Fibroblast of pulmonary artery (primary cell): ENCODE measurements at places on chromosomes 3 and 15.

DNA sequence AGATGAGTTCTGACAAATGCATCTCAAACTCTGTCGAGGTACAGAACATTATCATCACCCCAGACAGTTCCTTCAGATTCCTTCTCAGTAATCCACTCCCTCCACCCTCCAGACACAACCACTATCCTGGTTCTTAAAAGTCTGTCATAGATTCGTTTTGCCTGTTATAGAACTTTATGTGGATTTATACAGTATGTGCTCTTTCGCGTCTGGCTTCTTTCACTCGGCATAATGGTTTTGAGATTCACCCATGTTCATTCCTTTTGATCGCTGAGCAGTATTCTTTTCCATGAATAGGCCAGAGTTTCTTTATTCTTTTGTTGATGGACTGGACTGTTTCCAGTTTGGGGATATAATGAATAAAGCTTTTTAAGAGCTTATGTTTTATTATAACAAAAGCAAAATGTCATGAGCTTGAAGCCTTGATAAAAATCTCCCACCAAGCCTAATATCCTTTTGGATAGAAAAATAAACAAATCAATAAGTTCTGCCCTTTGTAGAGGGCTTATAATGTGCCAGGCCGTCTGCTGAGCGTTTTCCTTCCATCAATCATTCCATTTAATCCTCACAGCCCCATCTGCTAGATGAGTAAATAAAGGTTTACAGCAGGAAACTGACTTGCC lies 21.3 kb upstream of the RFTN1 start:
- no peak for DNase-seq

DNA sequence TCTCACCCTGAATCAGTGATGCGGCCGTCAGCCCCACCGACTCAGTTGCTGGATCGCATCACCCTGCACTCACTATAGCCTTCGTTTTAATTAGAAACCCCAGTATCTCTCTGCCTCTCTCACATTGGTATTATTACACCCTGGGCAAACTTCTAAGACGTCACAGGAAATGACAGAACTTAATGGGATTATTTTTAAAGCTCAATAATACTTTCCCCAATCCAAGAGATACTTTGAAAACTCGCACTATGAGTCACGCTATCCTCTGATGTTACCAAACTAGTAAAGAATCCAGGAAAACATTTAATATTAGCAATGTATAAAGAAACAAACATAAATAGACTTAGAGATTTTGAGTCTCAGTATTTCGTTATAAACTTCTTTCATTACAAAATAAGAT lies 36.6 kb downstream of the RUBCN start:
- peak; percentile 39 for DNase-seq

- DNase-seq: no peak
Measured at GRCh38 chr3:187325632-187326031, 34.1 kb upstream of the MASP1 start.

GRCh38 chr3:106126846-106127235 lies 258.0 kb upstream of the CBLB start:
- no peak for DNase-seq

DNA sequence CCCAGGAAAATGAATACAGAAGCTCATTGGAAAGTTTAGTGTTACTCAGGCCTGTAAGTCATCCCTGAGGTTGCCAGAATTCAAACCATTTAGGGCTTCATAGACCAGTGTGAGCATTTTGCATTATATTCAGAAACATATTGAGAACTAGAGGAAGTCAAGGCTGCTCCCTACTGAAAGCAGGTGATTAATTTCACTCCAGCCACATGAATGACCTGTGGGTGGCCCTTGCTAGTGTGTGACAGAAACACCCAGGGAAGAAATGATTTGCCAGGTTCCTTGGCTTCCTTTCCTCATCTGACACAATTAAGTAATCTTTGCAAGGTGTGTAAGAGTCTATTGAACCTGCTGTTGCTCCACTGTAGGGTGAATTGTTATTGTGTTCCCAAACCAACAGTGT lies 61.8 kb downstream of the GAP43 start:
- DNase-seq: no peak

GRCh38 chr3:157061265-157061664 lies 98.7 kb downstream of the CCNL1 start:
- no peak for DNase-seq

DNA sequence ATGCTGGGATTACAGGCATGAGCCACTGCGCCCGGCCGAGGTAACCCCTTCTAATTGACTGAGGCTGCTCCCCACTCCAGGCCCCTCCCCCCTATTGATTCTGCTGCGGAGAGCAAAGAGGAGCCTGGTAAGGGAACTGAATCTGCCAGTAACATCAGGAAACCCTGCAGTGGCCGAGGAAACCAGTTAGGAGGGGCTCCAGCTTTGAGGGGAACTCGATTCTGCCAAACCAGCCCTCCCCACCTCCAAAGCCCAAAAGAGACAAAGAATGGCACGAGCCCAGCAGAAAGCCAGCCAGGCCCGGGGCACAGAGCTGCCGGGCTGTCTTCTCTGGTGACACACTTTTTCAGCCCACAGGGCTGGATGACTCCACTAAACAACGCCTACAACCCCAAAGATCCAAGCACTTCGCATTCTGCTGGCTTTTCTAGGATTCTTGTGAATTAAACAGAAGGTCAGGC lies 15.0 kb upstream of the ACAD9 start:
- no peak for DNase-seq

GRCh38 chr3:28050885-28051284 lies 190.5 kb upstream of the CMC1 start:
- peak; percentile 27 for DNase-seq

DNA sequence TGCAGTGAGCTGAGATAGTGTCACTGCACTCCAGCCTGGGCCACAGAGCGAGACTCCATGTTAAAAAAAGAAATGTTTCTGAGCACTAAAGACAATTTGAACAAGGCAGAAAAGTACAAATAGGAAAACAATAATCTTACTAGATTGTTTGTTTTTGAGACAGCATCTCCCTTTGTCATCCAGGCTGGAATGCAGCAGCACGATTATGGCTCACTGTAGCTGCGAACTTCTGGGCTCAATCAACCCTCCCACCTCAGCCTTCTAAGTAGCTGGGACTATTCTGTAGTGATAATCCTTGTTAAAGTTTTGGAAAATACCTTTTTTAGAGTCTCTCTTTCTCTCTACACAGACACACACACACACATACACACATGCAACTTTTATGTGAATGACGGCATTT lies 107.1 kb downstream of the LPP start:
- DNase-seq: no peak

DNA sequence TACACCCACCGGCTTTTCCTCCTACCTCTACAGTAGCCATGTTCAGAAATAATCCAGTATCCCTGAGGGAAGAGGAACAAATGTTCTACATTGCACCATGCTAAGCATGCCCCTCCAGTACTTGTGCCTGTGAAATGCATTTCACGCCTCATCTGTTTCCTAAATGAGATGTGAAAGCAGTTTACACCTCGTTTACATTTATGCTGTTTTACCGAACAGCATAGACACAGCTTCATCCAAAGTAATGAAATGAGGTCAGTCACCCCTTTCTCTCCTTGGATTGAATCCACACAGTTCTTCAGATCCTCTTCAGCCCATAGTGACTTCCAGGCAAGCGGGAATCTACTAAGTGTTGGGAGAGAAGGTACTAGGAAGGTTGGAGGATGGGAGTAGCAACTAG lies 514.3 kb downstream of the PDCD6IP start:
- no peak for DNase-seq

GRCh38 chr15:88658070-88658965 lies 19.5 kb downstream of the ISG20 start:
- DNase-seq: no peak

GRCh38 chr3:53812434-53812833 lies 33.8 kb downstream of the CHDH start:
- no peak for DNase-seq

DNA sequence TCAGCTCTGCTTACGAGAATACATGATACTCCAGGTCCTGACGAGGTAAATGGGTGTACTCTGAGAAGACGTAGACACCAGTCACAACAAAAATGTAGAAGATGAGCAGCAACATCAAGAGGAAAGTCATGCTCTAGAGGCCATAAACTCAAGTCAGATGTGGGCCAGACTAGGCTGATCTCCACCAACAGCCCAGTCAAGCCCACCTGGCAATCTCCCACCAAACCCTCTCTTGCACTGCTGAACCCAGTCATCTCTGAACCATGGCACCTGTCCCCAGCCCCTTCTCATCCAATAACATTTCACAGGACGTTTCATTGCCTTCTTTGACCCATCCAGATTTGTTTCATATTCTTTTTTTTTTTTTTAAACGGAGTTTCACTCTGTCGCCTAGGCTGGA lies 10.8 kb upstream of the PDIA3 start:
- no peak for DNase-seq

DNA sequence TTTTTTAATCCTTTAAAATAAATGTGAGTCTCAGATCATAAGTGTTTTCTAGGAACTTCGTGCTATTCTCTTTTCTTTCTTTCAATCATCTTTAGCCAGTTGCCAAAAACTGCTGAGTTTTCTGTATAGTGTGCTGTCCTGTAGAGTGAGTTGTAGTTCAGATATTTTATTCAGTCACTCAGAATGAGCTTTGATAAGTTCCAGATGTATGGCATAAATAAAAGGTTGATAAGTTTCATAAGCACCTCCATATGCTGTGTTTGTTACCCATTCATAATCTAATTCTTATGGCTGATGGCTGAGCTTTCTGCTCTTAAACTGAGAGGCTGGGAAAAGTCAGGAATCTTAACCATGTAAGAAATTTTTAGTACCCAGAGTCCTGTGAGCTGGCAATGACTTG lies 59.3 kb upstream of the COL6A6 start:
- no peak for DNase-seq

GRCh38 chr3:11116336-11117059 lies 37.8 kb upstream of the HRH1 start:
- no peak for DNase-seq

DNA sequence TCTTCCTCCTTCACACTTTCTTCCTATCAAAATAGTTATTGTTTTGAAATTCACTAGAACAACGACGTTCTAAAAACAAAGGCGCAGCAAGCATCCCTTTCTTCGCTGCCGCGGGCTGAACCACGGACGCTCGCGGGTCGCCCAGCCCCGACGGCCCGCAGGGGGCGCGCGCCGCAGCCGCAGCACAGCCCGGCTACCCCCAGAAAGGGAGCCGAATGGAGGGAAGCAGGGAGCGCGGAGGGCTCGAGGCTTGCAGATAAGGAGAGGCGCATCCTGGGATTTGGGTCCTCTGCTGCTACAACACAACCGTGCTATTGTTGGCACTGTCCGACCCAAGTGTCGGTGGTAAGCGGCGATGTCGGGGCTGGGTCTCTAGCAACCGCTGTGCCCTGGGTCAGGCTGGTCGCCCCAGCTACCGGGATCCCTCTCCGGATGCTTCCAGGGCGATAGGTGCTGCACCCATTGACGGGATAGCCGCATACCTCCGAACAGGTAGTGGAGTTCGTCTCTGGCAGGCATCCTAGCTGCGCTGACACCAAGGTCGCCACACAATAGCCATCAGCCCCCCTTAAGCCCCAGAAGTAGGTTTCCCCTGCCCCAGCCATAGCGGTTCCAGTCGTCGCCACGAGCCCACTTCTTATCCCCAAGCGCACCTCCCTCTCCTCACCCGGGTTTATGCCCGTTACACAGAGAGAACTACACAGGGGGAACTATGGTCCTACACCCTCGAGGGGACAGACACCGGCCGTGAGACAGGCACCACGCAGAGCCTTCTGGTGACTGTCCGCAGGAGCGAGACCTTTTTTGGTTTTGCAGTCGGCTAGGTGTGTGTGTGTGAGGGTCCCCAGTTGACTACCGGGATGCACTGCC lies 6.0 kb downstream of the ONECUT1 start:
- DNase-seq: no peak

GRCh38 chr15:83016906-83017305 lies 5.5 kb upstream of the C15orf40 start:
- DNase-seq: no peak

DNA sequence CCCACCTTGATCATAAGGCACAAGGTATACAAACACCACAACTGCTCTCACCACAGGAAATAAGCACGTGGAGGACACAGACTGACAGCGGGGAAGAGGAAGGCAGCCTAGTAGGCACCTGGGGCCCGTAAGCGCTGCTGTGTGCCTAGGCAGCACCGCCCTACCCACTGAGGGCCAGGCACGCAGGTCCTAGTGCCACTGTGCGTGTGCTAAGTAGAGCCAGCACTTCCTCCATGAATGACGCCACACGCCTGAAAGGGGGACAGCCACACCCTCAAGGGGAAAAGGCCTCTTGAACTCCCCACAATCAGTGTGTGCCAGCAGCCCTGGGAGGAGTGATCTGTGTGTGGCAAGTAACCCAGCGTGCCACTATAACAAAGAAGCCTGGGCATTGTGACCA lies 73.0 kb downstream of the ATP1B3 start:
- no peak for DNase-seq

- peak; percentile 61 for DNase-seq
Measured at GRCh38 chr15:80152896-80153876, at the start of gene FAH. TSS of gene FAH (plus strand) at chr15:80152999. CDS start at chr15:80153055, 56 bp downstream.

DNA sequence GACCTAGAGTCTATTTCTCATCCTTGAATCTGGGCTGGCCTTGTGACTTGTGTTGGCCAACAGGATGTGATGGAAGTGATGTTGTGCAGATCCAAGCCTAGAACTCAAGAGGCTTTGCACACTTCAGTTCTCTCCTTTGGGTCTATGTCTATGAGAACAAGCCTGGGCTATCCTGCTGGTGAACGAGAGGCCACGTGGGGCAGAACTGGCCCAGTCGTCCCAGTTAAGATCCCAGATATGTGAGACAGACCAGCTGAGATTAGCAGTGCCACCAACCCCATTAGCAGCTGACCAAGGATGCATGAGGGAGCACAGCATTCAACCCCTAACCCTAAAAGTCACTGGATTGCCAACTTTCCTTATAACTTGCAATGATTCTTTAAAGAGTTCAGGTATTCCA lies 99.7 kb downstream of the CTNNB1 start:
- DNase-seq: no peak

DNA sequence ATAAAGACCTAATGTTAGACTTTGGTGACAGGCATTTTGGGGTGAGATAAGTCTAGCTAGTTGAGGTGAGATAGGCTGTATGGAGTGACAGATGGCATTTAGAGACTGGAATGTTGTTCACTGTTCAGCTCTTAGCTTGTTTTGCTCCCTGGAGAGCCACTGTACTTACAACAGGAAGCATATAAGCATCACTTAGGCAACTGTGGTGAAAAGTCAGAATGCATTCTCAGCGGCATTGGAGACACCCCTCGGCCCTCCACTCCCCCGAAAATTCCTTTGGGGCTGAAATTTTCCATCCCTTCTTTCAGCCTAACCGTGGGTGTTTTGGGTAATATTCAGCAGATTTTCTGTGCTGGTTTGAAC lies 73.4 kb downstream of the SLCO3A1 start:
- peak; percentile 70 for DNase-seq

GRCh38 chr3:128376516-128376915 lies 90.2 kb downstream of the DNAJB8 start:
- no peak for DNase-seq

- DNase-seq: no peak
Measured at GRCh38 chr15:76978522-76979330, 16.2 kb upstream of the PSTPIP1 start.

DNA sequence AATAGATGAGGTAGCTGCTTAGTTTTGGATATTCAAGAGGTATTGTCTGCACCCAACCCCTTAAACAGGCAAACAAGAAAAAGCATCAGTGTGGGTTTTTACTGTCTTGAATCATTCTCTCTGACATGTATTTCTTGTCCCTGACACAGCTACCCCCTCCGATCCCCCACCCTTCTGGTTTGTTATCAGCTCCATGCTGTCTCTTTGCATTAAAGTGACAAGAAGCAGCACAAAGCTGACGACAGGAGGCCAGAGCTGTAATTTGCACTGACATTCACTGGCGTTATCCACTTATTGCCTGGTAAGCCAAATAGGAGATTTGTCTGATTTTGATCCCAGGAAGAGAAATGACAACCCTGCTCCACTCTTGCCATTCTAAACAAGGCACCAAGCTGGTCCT lies 83.3 kb upstream of the SNRK start:
- no peak for DNase-seq
